SIG-M5 (cell line): ENCODE measurements at places on chromosomes 7 and 10.

DNA sequence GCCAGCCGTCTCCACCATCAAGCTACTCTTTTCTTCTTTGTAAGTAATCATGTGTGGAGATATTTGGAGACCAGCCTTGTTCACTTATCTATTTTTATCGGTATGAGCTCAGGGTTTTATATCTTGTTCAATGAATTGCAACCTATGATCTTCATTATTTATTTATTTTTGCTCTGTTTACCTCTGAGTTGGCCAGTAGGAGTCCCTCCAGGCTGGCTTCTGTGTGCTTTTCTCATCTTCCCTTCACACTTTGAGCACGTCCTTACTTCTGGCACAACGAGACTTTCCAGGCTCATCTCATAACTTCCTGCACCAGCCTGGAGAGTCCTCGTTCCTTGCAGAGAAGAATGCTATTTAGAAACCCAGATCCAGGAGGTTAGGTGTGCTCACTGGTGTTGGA lies 375.8 kb upstream of the PODXL start:
- no peak for DNase-seq

DNA sequence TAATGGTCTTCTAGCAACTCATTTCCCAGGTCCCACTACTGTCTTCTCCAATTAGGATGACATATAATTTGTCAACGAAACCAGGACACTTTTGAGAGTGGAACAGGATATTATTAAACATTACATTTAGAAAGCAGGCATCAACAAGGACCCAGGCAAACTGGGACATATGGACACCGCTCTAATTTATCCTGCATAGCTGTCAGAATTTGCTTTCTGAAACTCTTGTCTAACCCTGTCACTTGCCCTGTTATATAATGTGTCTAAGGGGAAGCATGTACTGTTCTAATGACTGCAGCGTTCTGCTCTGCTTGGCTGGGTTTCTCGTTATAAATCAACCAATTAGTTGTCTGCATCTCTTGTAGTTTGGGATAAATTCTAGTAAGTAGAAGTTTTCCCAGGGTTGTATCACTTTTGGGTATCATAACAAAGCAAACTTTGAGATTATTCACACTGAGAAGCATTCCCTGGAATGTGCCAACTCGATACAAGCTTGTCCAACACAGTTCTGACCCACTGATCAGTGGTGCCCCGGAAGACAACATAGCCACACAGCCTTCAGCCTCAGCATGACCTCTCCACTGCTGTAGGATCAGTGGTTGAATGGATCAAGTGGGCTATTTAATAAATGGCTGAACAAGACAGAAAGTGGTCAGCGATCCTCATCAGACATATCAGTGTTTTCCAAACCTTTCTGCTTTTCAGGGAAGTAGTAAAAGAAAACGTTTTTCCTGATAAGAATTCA lies 228.1 kb downstream of the KIF20B start:
- DNase-seq: no peak

- DNase-seq: no peak
Observed at GRCh38 chr10:33041783-33042437, 83.9 kb upstream of the ITGB1 start.

GRCh38 chr10:33396279-33396678 lies 61.8 kb upstream of the NRP1 start:
- no peak for DNase-seq

- no peak for DNase-seq
Observed at GRCh38 chr7:128871050-128871449, 8.4 kb downstream of the ATP6V1F start.

GRCh38 chr7:45567713-45568112 lies 6.5 kb upstream of the ADCY1 start:
- DNase-seq: no peak

- DNase-seq: no peak
Observed at GRCh38 chr10:55369670-55370420, 568.8 kb upstream of the PCDH15 start.

GRCh38 chr10:100829097-100829870 lies 83.5 kb upstream of the SLF2 start:
- DNase-seq: no peak

GRCh38 chr10:639001-639750 lies 50.3 kb downstream of the DIP2C start:
- DNase-seq: no peak
